ENCODE measurements at places on chromosomes 13 and 19.
A peak's percentile ranks its signal among the peaks of the same experiment; 100 is the strongest.

- no peak for DNase-seq
Observed at GRCh38 chr13:106814463-106814862, 246.5 kb upstream of the ARGLU1 start.

GRCh38 chr13:35603593-35604285, 127.2 kb upstream of the MAB21L1 start:
- no peak for DNase-seq

DNA sequence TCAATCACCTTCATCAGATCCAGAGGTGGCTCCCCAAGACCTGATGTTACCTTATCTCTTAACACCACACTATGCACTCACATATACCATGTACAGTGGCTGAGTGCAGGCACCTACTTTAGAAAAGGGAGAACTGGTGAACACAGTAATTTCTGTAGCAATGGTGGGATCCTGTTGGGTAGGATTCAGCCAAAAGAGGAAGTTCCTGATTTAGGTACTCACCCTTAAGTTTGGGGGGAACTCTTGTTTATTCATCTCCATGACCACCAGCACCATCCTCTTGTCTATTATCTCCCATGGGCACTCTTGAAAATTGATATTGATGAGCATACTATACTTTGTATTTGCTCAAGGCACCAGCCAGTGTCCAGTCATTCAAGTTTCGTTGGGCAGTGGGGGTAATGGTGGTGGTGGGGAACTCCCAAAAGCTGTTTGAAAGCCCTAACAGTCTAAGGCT, 324.4 kb downstream of the LMO7 start:
- DNase-seq, result no peak

DNA sequence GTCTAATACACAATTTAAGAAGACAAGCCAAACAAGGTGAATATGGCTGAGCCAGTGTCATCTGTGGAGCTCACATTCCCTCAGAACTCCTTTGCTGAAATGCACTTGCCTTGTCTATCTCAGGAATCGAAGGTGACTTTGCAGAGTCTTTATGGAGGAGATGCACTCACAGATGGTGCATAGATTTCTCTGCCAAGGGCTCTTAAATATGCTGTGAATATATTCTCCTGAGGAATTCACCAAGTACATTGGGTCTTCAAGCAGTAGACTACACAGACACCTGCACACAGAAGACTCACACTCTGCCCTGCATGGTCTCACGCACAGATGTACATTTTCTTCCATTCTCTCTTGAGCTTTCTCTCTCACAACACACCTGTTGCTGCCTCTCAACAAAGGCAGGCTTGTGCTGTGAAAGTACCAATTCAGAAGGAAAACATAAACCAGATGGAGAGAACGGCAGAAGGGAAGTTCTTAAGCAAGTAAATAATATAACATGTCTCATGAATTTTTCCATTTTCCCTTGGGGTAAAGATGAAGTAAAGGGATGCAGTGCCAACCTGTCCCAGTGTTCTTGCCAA, 174.7 kb downstream of the DLEU7 start:
- no peak for DNase-seq

GRCh38 chr13:77172650-77173049, 145.7 kb upstream of the FBXL3 start:
- DNase-seq, result no peak

- peak; percentile 19 for DNase-seq
Observed at GRCh38 chr13:110616103-110617101, 1.1 kb downstream of the NAXD start.

GRCh38 chr19:48635966-48636858, 967 bp downstream of the DBP start:
- no peak for DNase-seq

DNA sequence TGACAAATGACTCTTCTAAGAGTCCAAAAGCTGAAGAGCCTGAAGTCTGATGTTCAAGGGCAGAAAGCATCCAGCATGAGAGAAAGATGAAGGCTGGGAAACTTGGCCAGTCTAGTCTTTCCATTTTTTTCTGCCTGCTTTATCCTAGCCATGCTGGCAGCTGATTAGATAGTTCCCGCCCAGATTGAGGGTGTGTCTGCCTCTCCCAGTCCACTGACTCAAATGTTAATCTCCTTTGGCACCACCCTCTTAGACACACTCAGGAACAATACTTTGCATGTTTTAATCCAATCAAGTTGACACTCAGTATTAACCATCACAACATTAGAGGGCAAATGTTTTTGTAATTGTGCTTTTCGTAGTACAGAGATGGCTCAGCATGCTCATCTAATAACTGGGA, 267.5 kb upstream of the KLHL1 start:
- DNase-seq, result no peak

GRCh38 chr19:34254698-34255432, 511 bp downstream of the GARRE1 start:
- peak; percentile 36 for DNase-seq

GRCh38 chr13:30773561-30773960, 38.2 kb downstream of the ALOX5AP start:
- DNase-seq, result no peak

Data from CD4-positive, alpha-beta T cell treated with Interleukin-1 beta for 1 hour (primary cell).